Calu3 (cell line): ENCODE measurements at places on chromosomes 11 and 22.

DNA sequence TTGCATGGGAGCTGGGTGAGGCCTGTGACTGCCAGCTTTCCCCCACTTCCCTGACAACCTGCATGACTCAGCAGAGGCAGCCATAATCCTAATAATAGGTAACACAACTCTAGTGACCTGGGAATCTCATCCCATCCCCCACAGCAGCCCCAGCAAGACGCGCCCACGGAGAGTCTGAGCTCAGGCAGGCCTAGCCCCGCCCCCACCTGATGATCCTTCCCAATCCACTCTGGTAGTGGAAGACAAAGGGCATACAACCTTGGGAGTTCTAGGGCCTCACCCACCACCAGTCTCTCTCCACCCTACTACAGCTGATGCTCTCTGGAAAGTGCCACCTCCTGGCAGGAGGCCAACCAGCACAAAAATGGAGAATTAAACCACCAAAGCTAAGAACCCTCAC, 60.3 kb downstream of the CWF19L2 start:
- peak; percentile 7 for DNase-seq

DNA sequence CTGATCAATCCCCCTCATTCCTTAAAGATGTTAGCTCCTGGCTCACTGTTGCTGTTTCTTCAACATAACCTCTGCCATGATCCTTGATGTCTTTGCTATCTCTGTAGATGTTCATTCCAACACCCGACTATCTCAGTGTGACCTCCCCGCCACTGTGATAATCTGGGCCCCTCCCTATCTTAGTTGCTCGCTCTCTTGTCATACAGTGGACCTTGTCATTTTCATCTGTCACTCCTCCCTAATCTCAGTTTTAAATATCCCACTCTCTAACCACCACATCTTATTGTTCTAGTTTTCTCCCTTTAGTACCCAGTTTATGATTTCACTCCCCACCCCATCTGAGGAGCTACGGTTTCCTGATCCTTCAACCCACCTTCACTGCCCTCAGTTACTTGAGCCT, 379.2 kb downstream of the SOX6 start:
- no peak for DNase-seq

GRCh38 chr11:2164861-2165555, 4.0 kb upstream of the INS start:
- no peak for DNase-seq

- no peak for DNase-seq
Observed at GRCh38 chr22:38286915-38287669, 14.3 kb upstream of the TMEM184B start.

- no peak for DNase-seq
Observed at GRCh38 chr11:96097844-96098421, 174.0 kb upstream of the MTMR2 start.

- no peak for DNase-seq
Observed at GRCh38 chr11:80586464-80586863, 1145.6 kb upstream of the TENM4 start.

DNA sequence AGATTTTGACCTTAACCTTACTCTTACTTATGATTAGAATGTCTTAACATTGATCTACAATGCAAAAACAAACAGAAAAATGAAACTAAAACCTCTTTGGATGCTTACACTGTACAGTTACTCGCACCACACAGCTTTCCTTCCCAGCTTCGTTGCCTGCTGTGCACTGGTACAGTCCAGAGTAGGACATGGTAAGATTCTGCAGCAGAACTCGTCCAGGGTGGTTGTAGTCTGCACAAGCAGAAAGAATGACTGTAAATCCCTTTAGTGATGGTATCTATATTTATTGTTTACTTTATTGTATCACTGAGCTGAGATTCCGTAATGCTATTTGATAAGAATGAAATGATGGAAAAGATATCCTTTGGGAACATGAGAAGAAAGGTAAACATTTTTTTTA, 21.0 kb upstream of the HSPA8 start:
- DNase-seq, result no peak

DNA sequence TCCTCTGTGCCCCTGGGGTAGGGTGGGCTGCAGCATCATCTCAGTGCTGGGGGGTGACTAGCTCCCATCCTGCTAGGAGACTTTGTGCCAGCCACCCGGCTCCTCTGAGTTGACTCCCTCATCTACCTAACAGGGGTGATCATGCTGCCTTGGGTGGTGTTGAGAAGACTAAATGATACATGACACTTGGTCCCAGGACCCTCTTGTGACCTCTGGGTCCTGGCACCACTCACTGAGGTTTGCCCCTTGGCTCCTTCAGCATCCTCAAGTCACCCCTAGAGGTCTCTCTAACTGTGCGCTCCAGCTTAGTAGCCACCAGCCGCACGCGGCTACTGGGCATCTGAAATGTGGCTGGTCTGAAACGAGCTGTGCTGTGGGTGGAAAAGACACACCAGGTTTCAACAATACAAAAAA, 72.1 kb downstream of the LRRC32 start:
- no peak for DNase-seq

DNA sequence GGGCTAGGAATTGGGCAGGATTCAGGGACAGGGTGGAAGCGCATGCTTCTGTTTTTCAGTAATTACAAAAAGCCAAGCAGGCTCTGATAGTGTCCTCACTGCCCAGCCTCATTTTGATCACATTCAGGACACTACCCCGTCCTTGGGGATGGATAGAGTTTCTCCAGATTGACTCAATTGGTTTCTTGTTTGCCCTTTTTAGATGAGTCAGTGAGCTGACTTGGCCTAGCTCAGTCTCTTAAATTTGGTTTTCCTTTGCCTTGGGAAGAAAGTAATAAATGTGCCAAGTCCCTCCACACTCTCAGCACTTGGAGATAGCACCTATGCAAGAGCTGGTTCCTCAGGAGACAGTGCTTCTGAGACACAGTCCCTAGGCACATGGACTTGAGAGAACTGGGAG, 25.5 kb downstream of the DKK3 start:
- no peak for DNase-seq

DNA sequence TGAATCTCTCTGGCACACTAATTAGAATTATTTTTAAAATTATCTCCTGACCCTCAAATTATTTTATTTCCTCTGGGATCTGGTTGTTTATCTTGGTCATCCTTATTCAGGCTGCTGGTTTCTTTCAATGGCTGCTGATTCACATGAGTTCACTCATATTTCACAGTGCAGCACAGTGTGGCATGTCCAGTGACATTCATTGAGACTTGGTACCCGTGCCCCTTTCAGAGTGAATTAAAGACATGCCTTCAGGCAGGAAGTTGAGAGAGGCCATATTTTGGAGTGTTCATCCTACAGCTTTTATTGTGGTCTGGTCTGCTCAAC, 13.5 kb downstream of the DCPS start:
- no peak for DNase-seq

- DNase-seq, result no peak
Observed at GRCh38 chr22:31431950-31432349, 32.5 kb downstream of the DRG1 start.

GRCh38 chr11:13343067-13343466, 65.5 kb downstream of the BMAL1 start:
- DNase-seq, result no peak

- DNase-seq, result no peak
Observed at GRCh38 chr11:108680271-108680670, 15.4 kb downstream of the DDX10 start.

DNA sequence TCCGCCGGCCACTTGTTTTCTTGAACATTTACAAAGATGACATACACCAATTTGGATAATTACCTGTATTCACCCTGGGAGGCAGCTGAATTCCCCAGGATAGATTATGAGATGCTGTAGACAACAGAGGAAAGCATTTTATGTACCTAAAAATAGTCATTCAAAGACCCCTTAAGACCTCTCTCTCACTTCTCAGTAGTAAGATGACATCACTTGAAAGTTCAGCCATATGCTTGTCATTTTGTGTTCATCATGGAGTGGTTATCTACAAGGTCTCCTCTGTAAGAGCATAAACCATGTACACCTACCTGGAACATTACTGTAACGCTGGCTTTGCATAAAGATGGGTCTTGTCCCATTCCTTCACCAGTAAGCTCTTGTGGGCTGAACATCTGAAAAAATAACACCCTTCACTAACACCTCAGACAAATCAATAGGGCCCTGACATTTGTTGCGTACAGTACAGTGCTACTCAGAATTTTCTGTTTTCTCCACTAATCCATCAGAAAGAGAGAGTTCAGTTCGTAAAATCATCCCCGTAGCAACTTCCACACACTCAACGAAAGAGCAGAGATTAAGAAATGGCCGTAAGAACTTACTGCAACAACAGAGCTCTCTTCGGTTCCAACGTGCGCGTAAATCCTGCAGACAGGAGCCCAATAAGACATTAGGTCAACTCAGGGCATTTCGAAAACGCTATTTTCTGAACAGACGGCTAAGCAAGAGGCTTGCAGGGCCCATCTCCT, 15.6 kb upstream of the WDR74 start:
- DNase-seq, result no peak

- DNase-seq, result no peak
Observed at GRCh38 chr22:37059876-37060449, 8.4 kb downstream of the KCTD17 start.

DNA sequence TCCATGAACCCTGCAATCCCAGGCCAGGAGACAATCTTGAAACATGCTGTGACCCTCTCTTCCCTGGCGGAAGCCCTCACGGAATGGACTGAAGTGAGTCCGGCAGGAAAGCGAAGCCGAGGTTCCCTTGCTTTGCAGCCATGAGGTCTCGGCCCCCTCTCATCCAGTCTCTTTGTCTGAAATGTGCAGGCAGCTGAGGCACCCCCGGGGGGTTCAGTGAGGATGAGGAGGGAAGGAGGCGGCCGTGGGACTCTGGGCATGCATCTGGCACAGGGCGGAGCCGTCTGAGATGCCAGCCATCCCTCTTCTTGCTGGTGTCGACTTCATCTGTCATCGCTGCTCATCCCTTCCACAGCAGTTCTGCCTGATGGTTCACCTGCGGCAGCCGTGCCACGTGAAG, 1485.7 kb downstream of the BRD1 start:
- DNase-seq, result no peak

DNA sequence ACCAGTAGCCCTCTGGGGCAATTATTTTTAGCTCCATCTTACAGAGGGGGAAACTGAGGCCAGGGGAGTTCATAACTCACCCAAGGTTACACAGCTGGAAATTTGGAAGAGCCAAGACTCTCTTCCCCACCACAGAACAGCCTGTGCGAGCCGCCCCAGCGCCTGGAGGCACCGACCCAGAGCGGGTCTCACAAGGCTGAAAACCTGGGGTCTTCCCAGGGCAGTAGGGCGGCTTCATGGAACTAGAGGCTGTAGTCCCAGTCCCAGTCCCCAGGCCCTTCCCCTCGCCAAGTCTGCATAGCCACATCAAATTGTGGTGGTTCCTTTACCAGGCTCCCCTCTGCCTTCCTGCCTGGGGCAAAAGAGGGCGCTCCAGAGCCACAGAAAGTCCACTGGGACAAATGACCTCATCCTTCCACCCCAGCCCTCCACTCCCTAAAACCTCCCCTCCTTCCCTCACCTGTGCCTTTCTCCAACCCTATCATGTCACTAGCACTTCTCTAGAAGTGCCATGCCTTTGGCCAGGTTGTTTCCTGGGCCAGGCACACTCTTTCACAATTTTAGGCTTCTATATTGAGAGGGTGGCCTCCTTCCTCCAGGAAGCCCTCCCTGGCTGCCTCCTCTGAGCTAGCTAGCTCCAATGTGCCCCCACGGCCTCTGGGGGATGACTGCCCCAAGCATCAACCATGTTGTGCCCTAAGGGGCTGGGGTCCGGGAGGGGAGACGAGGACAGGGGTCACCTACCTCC, 15.2 kb upstream of the CDC42EP1 start:
- peak; percentile 89 for DNase-seq

- DNase-seq, result no peak
Observed at GRCh38 chr11:56917708-56918400, 70.9 kb upstream of the OR5AK2 start.

DNA sequence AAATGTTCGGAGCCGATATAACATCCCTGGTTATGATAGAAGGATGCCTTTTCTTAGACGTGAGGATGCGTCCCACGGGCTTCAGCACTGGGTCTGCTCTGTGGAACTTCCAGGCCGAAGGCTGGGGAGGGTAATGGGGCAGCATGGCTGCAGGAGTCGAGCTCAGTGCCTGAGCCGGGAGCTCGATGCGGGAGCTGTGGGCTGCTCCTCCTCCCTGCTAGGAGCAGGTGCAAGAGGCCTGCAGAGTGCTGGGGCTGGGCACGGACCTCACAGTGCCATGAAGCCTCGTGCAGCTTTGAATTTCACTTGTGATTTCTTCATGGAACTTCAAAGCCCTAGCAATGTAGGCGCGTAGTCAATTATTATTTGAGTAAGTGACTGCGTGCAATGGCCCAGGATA, 6.0 kb downstream of the TUBA8 start:
- no peak for DNase-seq

- DNase-seq, result no peak
Observed at GRCh38 chr11:35036639-35037038, 102.3 kb upstream of the CD44 start.

DNA sequence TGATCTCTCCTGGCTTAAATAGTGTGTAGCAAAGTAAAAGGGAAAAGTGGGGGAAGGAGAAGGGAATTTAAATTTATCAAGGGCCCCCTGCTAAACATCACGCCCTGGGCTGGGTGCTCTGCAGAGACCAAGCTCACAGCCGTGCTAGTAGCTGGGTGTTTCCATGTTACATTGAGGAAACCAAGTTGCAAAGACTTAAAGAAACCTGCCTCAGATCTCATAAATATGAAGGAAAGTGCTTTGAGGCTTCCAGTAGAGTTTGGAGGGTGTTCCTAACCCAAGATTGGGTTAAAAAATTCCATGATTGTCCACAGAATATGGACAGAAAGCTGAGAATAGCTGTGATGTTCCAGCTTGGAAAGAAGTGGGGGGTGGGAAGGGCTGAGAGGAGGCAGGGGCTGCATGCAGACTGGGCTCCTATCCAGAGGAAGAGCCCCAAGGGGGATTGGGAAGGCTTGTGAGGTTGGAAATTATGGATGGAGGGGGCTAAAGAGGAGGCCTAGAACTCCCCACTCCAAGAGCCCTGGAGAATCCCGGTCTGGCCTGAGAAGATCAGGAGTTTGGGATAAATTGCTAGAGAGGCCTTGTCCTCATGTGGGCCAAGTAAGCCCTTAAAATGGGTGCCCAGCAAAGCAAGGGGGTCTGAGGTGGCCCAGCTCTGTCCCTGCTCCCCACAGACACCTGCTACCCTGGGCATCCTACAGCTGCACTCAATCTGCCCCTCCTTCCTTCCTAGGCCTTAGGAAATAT, 25.0 kb upstream of the OAF start:
- DNase-seq, result no peak

DNA sequence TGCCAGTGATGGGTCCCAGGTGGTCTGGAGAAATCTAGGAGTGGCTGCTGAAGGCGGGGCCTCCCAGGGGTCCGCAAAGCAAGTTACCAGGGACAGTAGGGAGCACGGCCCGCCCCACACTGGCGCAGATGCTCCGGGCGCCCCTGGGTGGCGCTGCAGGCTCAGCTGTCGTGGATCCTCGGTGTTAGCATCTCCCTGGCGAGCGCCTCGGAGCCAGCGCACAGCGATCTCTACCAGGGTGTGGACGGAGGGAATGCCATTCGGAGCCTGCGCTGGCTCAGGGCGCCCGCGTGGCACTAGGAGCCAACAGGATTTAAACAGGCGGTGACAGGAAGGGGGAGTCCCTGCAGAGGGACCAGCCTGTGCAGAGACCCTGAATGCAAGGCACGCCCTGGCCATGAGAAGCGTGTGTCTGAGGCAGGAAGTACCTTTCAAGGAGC, 20.2 kb downstream of the FADS3 start:
- DNase-seq, result peak; percentile 83
